Suppressor macrophage (primary cell): ENCODE measurements at places on chromosomes 6 and 20.
A peak's percentile ranks its signal among the peaks of the same experiment; 100 is the strongest.

DNA sequence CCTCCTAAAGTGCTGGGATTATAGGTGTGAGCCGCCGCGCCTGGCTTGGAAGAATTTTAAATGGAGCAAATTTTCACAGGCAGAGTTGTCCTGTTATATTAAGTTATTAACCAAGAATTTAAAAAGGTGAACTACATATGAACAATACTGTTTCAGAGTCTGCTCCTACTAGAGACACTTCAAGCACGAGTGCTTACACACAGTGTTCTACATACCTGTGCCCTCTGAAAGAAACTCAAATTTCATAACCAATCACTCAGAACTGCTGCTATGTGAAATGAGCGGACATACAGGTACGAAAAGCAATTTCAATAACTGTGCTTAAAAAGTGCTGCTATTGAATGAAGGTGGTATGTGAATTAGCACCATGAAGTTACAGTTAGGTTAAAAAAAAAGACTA, 262.0 kb downstream of the SYNE1 start:
- DNase-seq = no peak

- DNase-seq = no peak
Observed at GRCh38 chr6:52253494-52253893, 9.2 kb upstream of the IL17F start.

GRCh38 chr20:9261781-9262180, 192.9 kb downstream of the PLCB4 start:
- no peak for DNase-seq

DNA sequence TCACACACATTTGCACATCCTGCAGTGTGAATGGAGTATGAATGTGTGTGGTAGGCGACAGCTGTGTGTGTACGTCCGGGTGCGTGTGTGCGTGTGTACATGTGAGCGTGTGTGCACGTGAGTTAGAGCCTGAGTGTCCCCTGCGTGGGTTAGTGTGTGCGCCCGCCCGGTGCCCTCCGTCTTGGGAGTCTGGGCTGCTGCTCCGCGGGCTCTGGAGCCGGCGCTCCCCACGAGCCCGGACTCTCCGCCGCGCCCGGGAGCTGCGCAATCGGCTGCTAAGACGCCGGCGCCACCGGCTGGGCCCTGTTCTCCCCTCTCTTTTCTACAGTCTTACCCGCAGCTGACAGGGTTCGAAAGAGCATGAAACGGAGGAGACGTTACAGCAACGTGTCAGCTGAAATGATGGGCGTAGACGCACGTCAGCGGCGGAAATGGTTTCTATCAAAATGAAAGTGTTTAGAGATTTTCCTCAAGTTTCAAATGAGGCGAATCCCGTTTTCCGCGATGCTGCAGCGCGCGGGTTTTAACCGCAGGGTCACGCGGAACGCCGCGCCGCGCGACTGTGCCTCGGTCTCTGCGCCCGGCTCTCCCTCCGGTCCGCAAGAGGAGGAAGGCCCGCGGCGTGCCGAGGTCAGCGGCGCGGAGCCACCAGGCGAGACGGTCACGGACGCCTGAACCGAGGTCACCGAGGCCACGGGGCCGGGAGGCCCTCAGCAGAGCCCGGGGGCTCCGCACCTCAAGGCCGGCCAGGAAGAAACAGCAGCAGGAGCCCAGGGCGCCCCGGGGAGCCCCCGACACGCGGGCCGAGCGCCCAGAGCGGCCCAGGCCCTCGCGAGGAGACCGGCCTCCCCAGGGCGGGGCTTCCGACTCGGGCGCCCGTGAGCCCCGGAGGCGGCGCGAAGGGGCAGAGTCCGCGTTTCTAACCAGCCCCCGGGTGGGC, 95.3 kb upstream of the BHLHE23 start:
- DNase-seq = peak; percentile 46

GRCh38 chr6:51019806-51020205, 201.1 kb downstream of the TFAP2B start:
- no peak for DNase-seq

GRCh38 chr20:35610833-35611427, 4.7 kb upstream of the SPAG4 start:
- DNase-seq = no peak

DNA sequence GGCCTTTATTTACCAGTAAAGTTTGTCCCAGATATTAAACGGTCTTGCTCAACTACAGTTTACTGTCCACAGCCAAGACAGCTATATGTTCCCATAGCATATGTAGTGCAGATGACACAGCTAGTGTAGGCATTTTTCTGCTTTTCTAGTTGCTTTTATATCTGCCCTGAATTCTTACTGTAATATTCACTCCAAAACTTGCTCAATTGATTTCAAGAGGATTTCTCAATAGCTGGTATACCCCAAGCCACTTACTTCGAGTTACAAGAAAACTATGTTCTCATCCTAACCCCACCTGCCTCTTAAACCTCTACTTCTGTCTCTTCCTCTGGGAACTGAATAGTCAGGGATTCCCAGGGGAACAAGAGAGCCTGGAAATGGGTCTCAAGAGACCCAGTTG, 18.9 kb upstream of the ROS1 start:
- DNase-seq = no peak

DNA sequence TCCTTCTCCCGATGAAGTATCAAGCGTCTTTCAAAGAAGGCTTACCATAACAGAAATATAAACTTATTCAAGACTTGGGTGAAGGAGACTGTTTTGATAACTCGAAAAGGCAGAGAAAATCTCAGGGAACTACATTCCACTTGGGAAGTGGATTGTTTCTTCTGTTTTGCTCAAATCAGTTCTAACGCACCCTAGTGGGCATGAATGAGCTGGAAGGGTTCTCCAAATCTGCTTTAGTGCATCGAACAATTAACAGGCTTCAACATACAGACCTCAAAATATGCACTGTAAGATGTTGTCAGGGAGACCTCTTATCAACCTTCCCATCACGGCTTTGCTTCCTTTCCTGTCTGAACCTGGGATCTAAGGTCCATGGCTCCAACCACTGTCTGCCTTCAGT, 392.5 kb downstream of the CD83 start:
- DNase-seq = no peak

GRCh38 chr6:29665942-29666825, 9.3 kb downstream of the MOG start:
- peak; percentile 29 for DNase-seq
